Left renal cortex interstitium (tissue), 4 donors: ENCODE measurements at places on chromosomes 16 and 17. TPM values are rescaled to one million over a fixed set of nuclear protein-coding genes. Genes with fewer than 3 reads are reported as not detected.

DNA sequence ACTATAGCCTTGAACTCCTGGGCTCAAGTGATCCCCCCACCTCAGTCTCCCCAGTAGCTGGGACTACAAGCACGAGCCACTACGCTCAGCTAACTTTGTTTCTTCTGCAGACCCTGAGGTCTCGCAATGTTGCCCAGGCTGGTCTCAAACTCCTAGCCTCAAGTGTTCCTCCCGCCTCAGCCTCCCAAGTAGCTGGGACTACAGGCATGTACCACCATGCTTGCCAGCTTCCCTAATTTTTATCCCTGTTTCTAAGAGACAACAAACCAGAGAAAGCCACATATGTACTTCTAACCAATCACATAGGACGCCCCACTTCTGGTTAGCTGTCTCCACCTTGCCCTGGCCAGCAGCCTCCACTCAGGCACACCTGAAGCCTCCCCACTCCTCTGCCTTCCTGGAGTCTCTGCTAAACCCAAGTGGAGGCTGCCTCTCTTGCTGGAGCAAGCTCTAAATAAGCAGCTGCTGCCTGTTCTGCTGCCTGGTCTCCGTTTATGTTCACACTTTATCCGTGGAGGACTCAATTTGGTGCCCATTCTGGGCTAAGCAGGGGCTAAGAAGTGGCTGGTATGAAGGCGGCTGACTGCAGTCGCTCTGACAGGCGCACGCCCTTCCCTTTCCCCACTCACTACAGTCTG lies 24.7 kb downstream of the NSMCE1 start:
- DNase-seq: no peak

DNA sequence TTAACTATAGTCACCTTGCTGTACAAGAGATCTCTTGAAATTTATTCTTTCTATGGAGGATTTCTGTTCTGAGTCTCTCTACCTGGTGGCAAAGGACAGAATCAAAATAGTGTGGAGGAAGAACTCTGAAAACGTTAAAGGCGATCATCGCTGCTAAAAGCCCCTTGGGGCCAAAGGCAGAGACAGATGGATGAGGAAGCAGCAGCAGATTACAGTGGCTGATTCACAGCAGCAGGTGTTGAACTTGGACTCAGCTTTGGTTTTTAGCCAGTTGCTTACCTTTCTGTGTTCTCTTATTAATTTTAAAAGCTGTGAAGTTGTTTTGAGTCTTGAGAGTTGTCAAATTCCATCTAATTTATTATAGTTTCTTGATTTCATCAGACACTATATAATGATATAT lies 956.1 kb upstream of the GOT2 start:
- DNase-seq: no peak

GRCh38 chr17:35073183-35073790 lies 9.8 kb upstream of the RFFL start:
- DNase-seq: no peak

GRCh38 chr17:10773391-10773790 lies 30.5 kb downstream of the TMEM238L start:
- DNase-seq: no peak

DNA sequence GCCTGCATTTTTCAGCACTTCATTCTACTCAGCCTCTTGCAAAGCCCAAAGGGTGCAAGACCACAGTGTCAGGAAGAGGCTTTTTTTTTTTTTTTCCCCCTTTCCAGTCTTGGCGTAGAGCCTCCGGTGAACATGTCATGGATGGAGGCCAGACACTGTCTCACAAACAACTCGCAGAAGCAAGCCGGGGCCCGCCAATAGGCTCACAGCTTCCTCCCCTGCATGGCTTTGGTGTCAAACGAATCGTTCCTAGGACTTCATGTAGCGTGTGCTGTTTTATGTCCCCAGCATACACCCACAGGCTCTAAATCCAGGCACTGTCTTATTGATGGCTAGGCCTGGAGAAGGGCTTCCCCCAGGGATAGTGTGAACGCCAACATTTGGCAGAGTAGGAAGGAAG lies 457.7 kb upstream of the MAF start:
- DNase-seq: no peak

GRCh38 chr16:1223355-1224214 lies 1.5 kb downstream of the TPSG1 start:
- no peak for DNase-seq

DNA sequence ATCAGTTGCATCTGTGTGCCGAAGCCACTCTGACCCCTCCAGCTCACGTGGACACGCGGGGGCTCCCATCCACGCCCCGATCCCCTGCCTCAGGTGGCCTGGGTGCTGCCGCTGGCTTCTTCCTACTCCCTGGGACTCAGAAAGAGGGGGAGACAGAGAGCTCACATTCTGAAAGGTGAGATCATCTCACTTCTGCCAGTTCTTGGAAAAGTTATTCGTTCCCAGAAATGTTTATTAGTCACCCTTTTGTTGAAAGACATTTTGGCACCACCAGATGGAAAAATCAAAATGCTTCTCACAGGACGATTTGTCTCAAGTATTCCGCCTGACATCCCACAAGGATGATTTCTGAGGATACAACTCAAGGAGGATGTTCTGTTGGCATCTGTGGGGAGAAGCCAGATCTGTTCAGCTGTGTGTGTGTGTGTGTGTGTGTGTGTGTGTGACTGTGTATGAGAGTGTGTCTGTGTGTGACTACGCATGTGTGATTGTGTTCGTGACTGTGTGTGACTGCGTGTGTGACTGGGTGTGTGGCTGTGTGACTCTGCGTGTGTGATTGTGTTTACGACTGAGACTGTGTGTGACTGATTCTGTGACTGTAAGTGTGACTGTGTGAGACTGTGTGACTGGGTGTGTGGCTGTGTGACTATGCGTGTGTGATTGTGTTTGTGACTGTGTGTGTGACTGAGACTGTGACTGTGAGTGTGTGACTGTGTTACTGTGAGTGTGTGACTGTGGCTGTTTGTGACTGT lies 207.3 kb downstream of the NTN1 start:
- DNase-seq: no peak

GRCh38 chr16:81718637-81719036 lies 60.5 kb upstream of the PLCG2 start:
- DNase-seq: no peak

The UBE2I gene
- 184 TPM for polyA plus RNA-seq
